PC-9 (cell line): ENCODE measurements at places on chromosomes 16 and 17.

- no peaks in the 10 kb centered on the region for H3K4me1 ChIP-seq
- H3K36me3 ChIP-seq = no peaks in the 10 kb centered on the region
- no peak overlapping the region for H3K4me3 ChIP-seq
- DNase-seq = no peak
- H3K27ac ChIP-seq = no peak overlapping the region
- H3K27me3 ChIP-seq = peaks cover 77% of the 10 kb centered on the region
These were observed 300.6 kb upstream of the CDH5 start for GRCh38 chr16:66065925-66066324.

DNA sequence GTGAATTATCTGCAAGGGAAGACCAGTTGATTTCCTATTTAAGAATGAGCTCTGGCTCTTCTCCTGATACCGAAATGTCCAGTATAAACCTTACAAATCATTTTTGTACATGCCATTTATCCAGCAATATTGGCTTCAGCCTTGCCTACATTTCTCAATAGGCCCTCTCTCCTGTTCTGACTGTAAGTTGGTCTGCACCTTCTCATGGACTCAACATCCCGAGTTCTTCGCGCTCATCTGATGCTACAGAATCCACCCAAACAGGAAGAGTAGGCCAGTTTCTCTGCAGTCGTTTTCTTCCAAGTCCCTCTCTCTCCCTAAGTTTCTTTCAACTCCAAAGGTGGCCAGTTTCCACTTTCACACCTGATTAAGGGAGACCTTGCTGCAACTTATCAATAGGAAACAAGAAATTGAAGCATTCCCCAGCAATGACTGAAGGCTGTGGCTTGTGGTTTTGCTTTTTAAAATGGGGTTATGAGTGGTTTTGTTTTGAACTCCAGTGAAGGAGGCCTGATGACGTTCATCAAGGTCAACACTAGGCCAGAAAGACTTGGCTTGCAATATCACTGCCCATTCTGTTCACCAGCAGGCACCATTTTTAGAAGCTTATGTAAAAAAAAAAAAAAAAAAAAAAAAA is 383.0 kb downstream of the MAF start:
- DNase-seq = no peak
- no peaks in the 10 kb centered on the region for H3K4me1 ChIP-seq
- no peaks in the 10 kb centered on the region for H3K36me3 ChIP-seq
- H3K4me3 ChIP-seq = no peak overlapping the region
- no peak overlapping the region for H3K27ac ChIP-seq
- peaks cover 14% of the 10 kb centered on the region for H3K27me3 ChIP-seq

DNA sequence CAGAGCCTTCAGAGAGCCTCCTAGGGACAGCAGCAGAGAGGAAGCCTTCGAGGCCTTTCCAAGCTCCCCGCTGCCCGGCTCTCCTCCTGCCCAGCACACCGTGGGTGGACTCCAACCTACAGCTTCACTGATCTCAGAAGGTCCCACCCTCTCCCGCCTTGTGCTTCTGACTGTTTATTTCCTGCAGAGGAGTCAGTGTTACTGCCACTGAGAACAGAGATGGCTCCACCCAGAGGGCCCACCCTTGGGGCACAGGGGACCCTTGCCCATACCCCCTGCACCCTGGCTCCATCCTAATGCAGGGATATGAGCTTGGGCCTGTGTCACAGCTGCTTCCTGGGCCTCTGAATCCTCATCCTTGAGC is 52.8 kb upstream of the TOB1 start:
- H3K27me3 ChIP-seq = no peaks in the 10 kb centered on the region
- H3K36me3 ChIP-seq = no peaks in the 10 kb centered on the region
- peaks cover 90% of the 10 kb centered on the region for H3K4me1 ChIP-seq
- H3K4me3 ChIP-seq = no peak overlapping the region
- no peak for DNase-seq

DNA sequence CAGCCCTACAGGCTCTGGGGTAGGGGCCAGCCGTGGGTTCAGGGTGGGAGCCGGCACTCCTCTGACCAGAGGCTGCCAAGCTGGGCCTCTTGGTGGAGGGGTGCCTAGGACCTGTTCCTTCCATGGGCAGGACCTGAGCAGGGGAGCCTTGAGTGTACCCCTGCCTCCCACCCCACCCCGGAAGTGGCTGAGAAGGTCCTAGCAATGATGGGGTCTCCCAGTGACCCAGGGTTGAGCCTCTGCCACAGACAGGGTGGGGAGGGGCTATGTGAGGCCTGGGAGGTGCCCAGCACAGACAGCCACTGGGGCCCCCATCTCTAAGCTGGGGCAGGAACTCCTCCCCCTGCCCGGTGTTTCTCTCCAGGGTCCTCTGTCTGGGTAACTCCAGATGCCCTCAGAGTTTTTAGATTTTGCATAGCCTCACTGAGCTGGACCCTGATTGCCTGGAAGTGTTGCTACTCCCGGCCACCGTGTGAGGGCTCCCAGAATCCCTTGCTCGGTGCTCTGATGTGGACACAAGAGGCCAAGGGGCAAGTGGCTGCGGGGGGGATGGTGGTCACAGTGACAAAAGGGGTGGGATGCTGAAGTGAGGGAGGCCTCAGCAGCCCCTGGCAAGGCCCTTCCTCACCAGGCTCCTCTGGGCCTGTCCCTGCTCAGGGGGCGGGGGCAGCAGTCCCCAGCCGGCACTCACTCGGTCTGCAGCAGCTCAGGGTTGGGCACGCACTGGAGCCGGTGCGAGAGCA is 6.4 kb upstream of the MTSS2 start:
- peaks cover 52% of the 10 kb centered on the region for H3K4me1 ChIP-seq
- no peaks in the 10 kb centered on the region for H3K36me3 ChIP-seq
- H3K27me3 ChIP-seq = no peaks in the 10 kb centered on the region
- H3K4me3 ChIP-seq = no peak overlapping the region
- DNase-seq = no peak

GRCh38 chr17:3982113-3982512 is 17.9 kb upstream of the ATP2A3 start:
- no peak overlapping the region for H3K27ac ChIP-seq
- H3K36me3 ChIP-seq = no peaks in the 10 kb centered on the region
- no peaks in the 10 kb centered on the region for H3K4me1 ChIP-seq
- no peak overlapping the region for H3K4me3 ChIP-seq

- no peak for DNase-seq
- H3K27ac ChIP-seq = no peak overlapping the region
- H3K36me3 ChIP-seq = no peaks in the 10 kb centered on the region
- H3K27me3 ChIP-seq = 0 out of 2 replicates have a peak, but pooled peaks cover 3% of the 10 kb centered on the region
- H3K4me1 ChIP-seq = 0 out of 2 replicates have a peak, but pooled peaks cover 15% of the 10 kb centered on the region
- H3K4me3 ChIP-seq = no peak overlapping the region
These were observed 40.0 kb upstream of the DLX4 start for GRCh38 chr17:49928837-49929475.

- DNase-seq = no peak
- no peaks in the 10 kb centered on the region for H3K36me3 ChIP-seq
- H3K27ac ChIP-seq = no peak overlapping the region
- no peaks in the 10 kb centered on the region for H3K4me1 ChIP-seq
These were observed 10.2 kb upstream of the ZNF18 start for GRCh38 chr17:12007466-12007865.

DNA sequence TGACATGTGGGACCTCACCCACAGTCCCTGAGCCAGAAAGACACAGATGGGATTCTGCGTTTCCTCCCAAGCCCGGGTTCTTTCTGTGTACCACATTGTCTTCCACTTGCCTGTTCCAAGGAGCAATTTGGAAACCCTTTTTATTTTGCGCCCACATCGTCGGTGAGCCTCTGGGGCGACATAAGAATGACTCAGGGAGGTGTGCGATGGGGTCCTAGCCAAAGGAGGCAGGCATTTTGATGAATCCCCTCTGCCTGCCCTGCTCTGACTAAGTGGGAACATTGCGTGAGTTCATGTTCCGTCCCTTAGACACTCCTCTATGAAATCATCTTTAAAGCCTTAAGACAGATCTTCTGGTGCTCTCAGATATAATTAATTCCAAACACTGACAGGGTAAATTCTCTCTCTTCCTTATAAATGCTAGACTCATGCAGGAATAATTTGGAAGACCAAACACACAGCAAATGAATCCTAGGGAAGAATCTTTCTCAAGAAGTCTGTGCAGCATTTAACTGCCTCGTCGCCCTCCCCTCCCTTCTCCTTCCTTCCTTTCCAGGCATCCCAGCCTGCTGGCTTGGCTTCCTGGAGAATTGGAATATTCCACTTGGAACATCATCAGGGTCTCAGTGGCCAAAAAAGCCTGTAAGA is 52.7 kb upstream of the FOXF1 start:
- no peaks in the 10 kb centered on the region for H3K4me1 ChIP-seq
- no peak overlapping the region for H3K4me3 ChIP-seq
- no peak overlapping the region for H3K27ac ChIP-seq
- H3K36me3 ChIP-seq = no peaks in the 10 kb centered on the region
- H3K27me3 ChIP-seq = peaks cover 90% of the 10 kb centered on the region
- no peak for DNase-seq

GRCh38 chr17:42135664-42136653 is 13.4 kb downstream of the HSPB9 start:
- 0 out of 2 replicates have a peak, but pooled peaks cover 7% of the 10 kb centered on the region for H3K36me3 ChIP-seq
- peak overlapping the region; percentile 78 for H3K27ac ChIP-seq
- peaks cover 24% of the 10 kb centered on the region for H3K4me1 ChIP-seq
- DNase-seq = peak; percentile 95

GRCh38 chr17:66950886-66951604 is 13.5 kb upstream of the CACNG4 start:
- H3K4me3 ChIP-seq = peak overlapping the region; percentile 40; the same call in 1 of the 2 replicates
- DNase-seq = no peak
- H3K27me3 ChIP-seq = no peaks in the 10 kb centered on the region
- peak overlapping the region; percentile 99 for H3K27ac ChIP-seq
- H3K36me3 ChIP-seq = no peaks in the 10 kb centered on the region
- H3K4me1 ChIP-seq = peaks cover 74% of the 10 kb centered on the region

DNA sequence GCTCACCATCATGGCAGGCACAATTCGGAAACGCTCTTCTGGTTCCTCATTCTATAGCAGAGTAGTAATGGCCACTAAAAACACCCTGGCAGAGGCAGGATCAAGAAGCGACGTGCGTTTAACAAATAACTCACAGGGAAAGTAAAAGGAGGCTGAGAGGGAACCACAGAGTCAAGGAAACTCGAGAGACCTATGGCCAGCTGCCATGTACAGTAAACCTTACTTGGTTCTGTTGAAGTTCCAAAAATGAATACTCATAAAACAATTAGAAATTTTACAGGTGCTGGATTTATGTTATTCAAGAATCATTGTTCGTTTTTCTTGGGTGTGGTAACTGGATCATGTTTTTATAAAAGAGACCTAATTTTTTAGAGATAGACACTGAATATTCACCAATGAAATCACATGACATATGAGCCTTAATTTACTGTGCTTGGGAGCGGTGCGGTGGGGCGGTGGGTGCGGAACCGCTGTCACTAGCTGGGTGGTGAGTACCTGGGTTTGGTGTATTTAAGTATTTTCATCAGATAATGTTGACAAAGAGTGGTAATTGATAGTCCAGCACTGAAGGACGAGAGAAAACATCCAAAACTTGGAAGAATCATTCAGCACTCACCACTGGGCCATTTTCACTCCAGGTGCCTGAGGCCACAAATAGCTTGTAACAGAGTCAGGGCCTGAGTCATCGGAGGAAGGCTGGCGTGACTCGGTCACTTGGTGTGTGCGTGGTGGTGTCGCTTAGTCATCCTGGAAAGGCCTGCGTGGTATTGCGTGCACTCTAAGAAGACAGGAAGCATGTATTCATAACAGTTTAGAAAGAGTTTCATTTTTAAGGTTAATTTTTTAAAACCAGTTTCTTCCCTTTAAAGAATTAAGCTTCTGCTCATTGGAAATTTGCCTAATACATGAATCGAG is 135.4 kb upstream of the CHMP6 start:
- peaks cover 23% of the 10 kb centered on the region for H3K4me1 ChIP-seq
- H3K27me3 ChIP-seq = no peaks in the 10 kb centered on the region
- H3K4me3 ChIP-seq = no peak overlapping the region; the same call in 1 of the 2 replicates
- DNase-seq = peak; percentile 87
- H3K27ac ChIP-seq = peak overlapping the region; percentile 98
- no peaks in the 10 kb centered on the region for H3K36me3 ChIP-seq

DNA sequence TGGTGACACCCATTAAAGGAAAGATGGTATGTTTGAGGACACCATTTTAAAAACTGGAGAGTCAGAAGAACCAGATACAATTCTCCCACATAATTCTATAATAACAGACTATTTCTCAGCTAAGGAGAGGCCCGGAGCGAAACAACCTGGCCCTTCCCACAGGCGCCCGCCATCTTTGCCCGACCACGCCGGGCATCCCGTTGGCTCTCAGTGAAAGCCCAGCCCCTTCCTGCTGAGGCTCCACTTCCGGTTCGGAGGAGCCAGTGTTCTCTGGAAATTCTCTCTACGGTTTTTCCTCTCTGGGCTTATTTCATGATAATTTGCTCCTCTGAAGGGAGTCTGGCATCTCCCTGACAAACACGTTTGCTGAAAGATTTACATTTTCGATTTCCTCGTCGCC is 175.7 kb downstream of the AXIN2 start:
- no peaks in the 10 kb centered on the region for H3K27me3 ChIP-seq
- H3K4me3 ChIP-seq = no peak overlapping the region
- no peaks in the 10 kb centered on the region for H3K4me1 ChIP-seq
- DNase-seq = no peak
- H3K36me3 ChIP-seq = no peaks in the 10 kb centered on the region

GRCh38 chr17:46150216-46150963 is 42.8 kb downstream of the KANSL1 start:
- 0 out of 2 replicates have a peak, but pooled peaks cover 3% of the 10 kb centered on the region for H3K36me3 ChIP-seq
- no peak overlapping the region for H3K4me3 ChIP-seq
- no peaks in the 10 kb centered on the region for H3K27me3 ChIP-seq
- H3K27ac ChIP-seq = peak overlapping the region; percentile 30; the same call in 1 of the 2 replicates
- DNase-seq = no peak

DNA sequence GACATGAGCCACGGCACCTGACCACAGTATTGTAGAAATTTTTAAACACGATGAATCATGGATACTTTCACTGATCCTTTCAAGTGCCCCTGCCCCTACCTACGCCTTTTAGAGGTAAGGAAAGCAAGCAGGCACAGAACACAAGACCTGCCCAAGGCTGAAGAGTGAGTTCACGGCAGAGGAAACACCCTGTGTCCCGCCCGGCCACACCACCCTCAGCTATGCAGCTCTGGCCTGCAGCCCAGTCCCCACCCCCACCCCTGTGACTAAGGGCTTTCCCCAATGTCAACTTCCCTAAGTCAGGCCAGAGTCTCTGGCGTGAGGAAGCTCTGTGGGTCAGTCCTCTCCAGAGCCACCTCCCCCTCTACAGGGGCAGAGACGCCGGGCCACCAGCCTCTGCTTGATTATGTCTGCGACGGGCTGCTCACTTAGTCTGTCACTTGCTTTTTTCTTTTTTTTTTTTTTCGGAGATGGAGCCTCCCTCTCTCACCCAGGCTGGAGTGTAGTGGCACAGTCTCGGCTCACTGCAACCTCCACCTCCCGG is 8.4 kb downstream of the SLC16A5 start:
- peaks cover 33% of the 10 kb centered on the region for H3K36me3 ChIP-seq
- H3K4me1 ChIP-seq = peaks cover 58% of the 10 kb centered on the region
- H3K27me3 ChIP-seq = no peaks in the 10 kb centered on the region
- DNase-seq = peak; percentile 99

- no peaks in the 10 kb centered on the region for H3K36me3 ChIP-seq
- DNase-seq = no peak
- H3K4me3 ChIP-seq = no peak overlapping the region
- no peaks in the 10 kb centered on the region for H3K4me1 ChIP-seq
These were observed 67.6 kb downstream of the TBC1D16 start for GRCh38 chr17:79968116-79968515.

- H3K27ac ChIP-seq = peak overlapping the region; percentile 88
- peaks cover 44% of the 10 kb centered on the region for H3K4me1 ChIP-seq
- peak overlapping the region; percentile 79 for H3K4me3 ChIP-seq
- DNase-seq = peak; percentile 71
These were observed 1.9 kb upstream of the NFAT5 start for GRCh38 chr16:69563605-69564580.
